HT1080 (cell line): ENCODE measurements at places on chromosomes 1 and 21. TPM values are rescaled to one million over a fixed set of nuclear protein-coding genes. Genes with fewer than 3 reads are reported as not detected.

Gene ZMYM1
- 16.2 and 19.7 TPM in 2 replicates for total RNA-seq

Gene FAM72D
- 6.2 and 9.8 TPM in 2 replicates for total RNA-seq

Gene EPHB2
- 74.0 and 90.3 TPM in 2 replicates for total RNA-seq

Gene SLC6A9
- total RNA-seq, result 4.1 and 6.4 TPM in 2 replicates

Gene ATXN7L2
- total RNA-seq, result 10.2 and 11.1 TPM in 2 replicates

Gene CAMK1G
- total RNA-seq, result not detected in 2 replicates

Gene SLC45A3
- total RNA-seq, result 10.7 and 13.2 TPM in 2 replicates

Gene L1TD1
- not detected in 2 replicates for total RNA-seq

Gene GPA33
- total RNA-seq, result 0.19 and 1.0 TPM in 2 replicates

Gene SYT14
- 5.9 and 8.3 TPM in 2 replicates for total RNA-seq

Gene PALMD
- 0.23 and 0.63 TPM in 2 replicates for total RNA-seq

Gene ST6GALNAC5
- total RNA-seq, result 6.7 and 8.9 TPM in 2 replicates

Gene WLS
- total RNA-seq, result 40.5 and 61.4 TPM in 2 replicates

Gene LAPTM5
- total RNA-seq, result 0.50 and 1.5 TPM in 2 replicates

Gene SPRR2E
- not detected in 2 replicates for total RNA-seq

Gene KRTAP12-4
- not detected in 2 replicates for total RNA-seq

Gene CFAP107
- not detected in 2 replicates for total RNA-seq

Gene LHX8
- total RNA-seq, result not detected in 2 replicates

Gene TRIM58
- total RNA-seq, result 3.7 and 4.5 TPM in 2 replicates

Gene ERO1B
- 2.2 and 2.6 TPM in 2 replicates for total RNA-seq

Gene BCAN
- total RNA-seq, result 0.03 TPM in 1 of 2 replicates, not detected in the other

Gene MXRA8
- total RNA-seq, result 0.11 and 0.50 TPM in 2 replicates

Gene ARMH1
- total RNA-seq, result not detected in 2 replicates

Gene IVL
- total RNA-seq, result 0.26 and 0.33 TPM in 2 replicates

Gene C1orf122
- total RNA-seq, result 70.7 and 79.1 TPM in 2 replicates

Gene NTRK1
- total RNA-seq, result 0.60 and 1.3 TPM in 2 replicates
